DMS79 treated with DMSO at 0.1 percent for 48 hours (cell line): ENCODE measurements at places on chromosomes 2 and 18.

- DNase-seq, result no peak
These were observed 16.6 kb downstream of the RBMS1 start for GRCh38 chr2:160477032-160477431.

GRCh38 chr2:221741496-221742211 lies 169.6 kb upstream of the EPHA4 start:
- DNase-seq, result no peak

DNA sequence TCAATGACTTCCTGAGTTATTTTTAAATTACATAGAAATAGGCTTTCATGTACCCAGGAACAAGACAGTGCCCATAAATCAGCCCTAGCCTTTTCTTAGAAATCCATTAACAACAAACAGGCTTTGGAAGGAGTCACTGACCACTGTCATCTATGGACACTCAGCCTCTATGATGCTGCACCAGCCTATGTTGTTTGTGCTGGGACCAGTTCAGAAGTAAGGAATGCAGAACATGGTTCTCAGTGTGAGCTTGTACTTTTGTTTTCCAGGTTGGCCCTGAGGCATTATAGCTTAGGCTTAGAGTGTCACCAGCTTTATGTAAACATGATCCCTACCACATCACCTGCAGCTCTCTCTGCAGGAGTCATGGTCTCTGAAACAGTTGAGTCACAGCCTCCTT lies 335.7 kb upstream of the CDH7 start:
- DNase-seq, result no peak

GRCh38 chr2:32715391-32715841 lies 87.6 kb downstream of the TTC27 start:
- no peak for DNase-seq

DNA sequence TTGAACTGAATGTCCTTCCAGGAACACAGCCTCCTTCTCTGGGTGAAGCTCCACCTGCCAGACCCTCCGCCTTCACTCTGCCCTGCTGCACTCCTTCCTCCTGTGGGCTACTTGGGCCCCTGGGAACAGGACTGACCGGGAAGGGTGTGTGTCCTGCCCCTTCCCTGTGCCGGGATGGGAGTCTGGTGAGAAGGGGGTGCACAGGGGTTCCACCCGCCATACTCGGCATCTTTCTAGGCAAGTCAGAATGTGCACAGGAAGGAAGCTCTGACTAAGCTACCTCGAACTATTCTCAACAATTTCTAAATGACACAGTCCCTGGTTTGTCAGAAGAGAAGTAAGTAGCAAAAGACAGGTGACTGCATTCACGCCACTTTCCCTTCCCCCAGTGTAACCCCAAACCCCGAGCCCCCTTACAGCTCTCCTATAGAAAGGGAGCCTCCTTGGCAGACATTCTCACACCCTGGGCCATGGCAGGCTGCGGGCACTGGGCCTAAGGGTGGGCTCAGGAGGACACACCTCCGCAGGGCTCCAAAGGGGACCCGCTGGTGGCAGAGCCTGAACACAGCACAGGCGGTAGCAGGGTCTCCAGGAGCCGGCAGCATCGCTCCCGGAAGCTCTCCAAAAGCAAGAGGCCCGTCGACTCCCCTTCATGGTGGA lies 184.1 kb downstream of the HDAC4 start:
- DNase-seq, result no peak

DNA sequence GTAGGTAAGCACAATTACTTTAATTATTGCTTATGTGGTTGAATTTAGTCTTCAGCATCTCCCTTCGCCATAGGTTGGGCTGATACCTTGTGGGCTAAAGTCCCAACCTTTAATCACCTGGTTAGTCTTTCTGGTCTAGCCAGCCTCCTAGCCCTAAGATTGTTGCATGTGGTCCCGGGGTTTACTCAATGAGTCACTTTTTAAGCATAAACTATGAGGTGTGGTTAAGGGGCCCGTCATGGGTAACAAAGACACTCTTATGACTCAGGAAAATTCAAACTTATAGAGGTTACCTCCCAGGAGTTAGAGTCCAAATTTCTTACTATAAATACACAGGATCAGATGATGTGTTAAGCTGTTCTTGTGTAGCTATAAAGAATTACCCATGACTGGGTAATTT lies 841.6 kb downstream of the TRIB2 start:
- DNase-seq, result no peak

- DNase-seq, result no peak
These were observed 42.3 kb downstream of the SLC4A1AP start for GRCh38 chr2:27705851-27706622.

DNA sequence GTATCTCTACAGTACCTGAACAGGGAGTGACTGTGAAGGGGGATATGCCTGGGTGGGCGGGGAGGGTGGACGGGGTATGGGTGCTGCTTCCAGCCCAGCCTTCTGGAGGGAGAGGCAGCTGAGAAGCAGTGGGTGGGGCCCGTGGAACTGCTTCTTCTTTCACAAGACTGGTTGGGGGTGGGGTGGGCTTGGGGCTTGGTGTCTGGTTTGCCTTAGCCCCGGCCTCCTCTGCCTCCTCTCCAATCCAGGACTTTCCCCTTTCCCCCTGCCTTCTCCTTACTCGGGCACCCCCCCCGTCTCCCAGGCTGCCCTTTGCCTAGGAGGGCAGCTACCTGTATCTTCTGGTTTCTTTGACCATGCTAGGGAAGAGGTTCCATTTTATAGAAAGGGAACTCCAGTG lies 233.4 kb downstream of the DYSF start:
- no peak for DNase-seq
